ENCODE measurements at places on chromosomes 1 and 21.

- no peak for DNase-seq
Measured at GRCh38 chr1:47696404-47696736, 258.5 kb downstream of the FOXD2 start.

DNA sequence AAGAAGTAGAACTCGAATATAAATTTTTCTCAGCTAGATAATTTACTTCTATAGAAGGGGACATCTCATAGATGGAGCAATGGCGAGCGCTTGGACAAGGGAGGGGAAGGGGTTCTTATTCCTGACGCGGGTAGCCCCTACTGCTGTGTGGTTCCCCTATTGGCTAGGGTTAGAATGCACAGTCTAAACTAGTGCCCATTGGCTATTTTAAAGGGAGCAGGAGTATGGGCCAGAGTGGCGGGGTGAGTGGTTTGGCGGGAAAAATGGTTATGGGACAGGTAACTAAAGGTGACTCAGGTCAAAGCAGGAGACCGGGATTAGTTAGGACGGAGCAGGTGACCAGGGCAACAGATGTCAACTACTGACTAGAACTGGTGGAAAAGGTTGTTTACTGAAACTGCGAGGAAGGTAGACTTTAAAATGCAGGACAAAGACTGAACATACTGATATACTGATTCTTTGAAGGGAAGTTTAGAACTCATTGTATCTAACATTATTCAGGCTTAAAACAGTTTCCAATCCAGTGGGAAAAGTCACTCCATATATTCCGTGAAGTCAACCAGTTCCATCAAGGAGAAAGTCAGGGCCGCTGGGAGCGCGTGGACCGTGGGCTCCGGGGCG lies 940 bp upstream of the ATAD3A start:
- DNase-seq = no peak

- DNase-seq = no peak
Measured at GRCh38 chr1:239763850-239764249, 327.8 kb upstream of the FMN2 start.

GRCh38 chr1:29688471-29689365 lies 452.4 kb downstream of the PTPRU start:
- peak; percentile 74 for DNase-seq

DNA sequence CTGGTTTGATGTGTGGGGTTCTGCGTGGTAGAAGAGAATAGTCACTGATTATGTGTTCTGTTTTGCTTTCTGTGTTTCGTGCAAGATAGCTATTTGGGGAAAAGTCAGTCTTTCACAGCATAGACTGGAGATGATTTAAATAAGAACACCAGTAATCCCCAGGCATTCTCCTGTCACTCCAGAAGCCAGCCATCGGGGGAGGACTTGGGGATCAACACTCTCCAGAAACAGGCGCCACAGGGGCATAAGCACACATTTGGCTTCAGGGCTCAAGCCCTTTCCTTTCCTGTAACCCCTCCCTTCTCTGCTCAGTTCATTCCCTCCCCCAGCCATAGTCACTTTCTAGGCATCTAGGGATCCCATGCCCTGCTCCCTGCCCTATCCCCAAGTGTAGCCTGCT lies 97.3 kb upstream of the BEND5 start:
- DNase-seq = peak; percentile 10

GRCh38 chr1:55604749-55605148 lies 389.6 kb upstream of the USP24 start:
- DNase-seq = no peak

DNA sequence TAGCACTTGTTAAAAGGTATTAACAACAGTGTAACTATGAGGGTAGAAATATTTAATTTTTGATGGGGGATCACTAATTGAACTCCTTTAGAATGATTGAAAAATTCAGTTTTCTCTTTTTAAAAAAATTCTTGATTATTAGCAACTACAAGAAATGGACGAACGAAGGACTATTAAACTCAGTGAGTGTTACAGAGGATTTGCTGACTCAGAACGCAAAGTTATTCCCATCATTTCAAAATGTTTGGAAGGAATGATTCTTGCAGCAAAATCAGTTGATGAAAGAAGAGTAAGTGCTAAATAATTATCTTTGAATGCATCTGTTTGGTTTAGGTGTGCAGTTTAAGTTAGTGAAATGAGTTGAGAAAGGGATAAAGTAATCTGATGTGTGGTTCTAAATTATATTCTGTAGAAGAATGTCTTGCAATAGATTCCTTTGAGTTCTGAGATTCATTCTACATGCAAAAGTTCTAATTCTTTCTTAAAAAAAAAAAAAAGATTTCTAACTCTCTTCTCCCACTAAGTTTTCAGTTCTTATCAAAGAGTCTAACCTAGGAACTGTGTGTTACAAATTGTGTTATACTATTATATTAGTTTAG lies 85.0 kb downstream of the FNBP1L start:
- DNase-seq = no peak

DNA sequence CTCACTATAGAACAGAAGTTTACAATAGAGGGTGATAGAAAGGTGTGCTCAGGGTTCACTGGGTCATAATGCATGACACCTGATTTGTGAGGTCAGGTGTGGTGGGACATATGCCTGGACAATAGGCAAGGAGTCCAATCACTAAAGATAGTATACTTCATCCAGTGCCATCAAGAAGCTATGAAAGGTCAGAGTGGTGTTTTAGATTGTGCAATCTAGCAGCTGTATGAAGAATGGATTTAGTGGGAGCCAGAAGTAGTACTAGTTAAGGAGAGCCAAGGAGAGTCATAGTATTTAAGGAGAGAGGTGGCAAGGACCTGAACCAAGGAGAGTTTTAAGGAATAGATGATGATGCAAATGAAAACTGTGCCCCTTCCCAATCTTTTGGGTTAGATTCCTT lies 80.6 kb upstream of the C1orf105 start:
- peak; percentile 29 for DNase-seq

DNA sequence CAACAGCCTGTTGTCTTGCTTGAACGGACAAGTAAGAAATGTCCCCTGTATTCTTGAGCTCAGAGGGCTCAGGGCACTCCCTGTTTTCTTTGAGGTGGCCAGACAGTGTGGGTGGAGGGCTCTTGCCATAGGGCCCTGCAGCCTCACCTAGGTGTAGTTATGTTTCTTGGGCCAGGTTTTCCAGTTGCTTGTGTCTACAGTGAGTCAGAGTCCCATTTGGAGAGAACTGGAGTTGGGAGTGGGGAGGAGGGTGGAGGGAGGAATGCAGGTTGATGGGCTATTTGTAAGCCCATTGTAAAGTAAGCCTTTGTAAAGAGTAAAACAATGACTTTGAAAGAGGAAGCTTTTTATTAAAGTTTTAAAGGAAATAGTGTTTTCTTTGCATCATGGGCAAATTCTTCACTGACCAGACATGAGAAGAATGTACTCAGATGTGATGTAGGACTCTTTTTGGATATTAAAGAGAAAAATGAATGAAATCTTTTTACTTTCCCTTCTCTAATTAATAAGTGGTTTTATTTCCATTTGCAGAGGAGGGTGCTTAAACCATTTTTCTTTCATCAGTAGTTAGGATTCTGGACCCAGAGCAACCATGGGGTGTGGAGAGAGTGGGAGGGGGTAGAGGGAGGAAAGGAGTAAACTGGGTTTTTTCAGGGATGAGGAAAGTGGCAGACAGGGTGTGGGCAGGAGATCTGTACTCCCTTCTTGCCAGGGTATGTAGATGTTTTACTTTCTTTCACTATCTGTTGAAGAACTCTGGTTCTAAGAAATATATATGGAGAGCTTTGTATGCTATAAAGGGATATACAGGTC lies 45.1 kb upstream of the MACF1 start:
- DNase-seq = peak; percentile 79

- DNase-seq = peak; percentile 39
Measured at GRCh38 chr21:35190201-35190701, 141.1 kb upstream of the RUNX1 start.

DNA sequence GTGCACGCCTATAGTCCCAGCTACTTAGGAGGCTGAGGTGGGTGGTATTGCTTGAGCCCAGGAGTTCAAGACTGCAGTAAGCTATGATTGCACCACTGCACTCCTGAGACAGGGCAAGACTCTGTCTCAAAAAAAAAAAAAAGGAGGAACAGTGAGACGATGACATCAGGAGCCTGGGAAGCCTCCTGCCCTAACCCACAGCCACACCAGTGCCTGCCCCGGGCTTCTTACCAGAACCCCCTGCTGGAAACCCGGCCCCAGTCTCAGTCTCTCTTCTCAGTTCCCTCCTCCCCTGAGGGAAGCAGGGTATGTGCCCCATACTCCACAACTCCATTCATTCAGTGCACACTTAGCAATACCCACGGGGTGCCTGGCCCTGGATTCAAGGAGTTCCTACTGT lies 9.1 kb downstream of the COL8A2 start:
- peak; percentile 82 for DNase-seq
